ENCODE measurements at places on chromosomes 4 and X.

- DNase-seq = no peak
Measured at GRCh38 chrX:104288961-104289360, 34.2 kb upstream of the ESX1 start.

GRCh38 chr4:141637565-141637964, 1.2 kb downstream of the IL15 start:
- no peak for DNase-seq

- DNase-seq = no peak
Measured at GRCh38 chrX:153884136-153884535, 1.8 kb downstream of the L1CAM start.

- DNase-seq = no peak
Measured at GRCh38 chrX:25531096-25531495, 515.3 kb upstream of the ARX start.

GRCh38 chr4:92646826-92647225, 343.1 kb downstream of the GRID2 start:
- DNase-seq = no peak

DNA sequence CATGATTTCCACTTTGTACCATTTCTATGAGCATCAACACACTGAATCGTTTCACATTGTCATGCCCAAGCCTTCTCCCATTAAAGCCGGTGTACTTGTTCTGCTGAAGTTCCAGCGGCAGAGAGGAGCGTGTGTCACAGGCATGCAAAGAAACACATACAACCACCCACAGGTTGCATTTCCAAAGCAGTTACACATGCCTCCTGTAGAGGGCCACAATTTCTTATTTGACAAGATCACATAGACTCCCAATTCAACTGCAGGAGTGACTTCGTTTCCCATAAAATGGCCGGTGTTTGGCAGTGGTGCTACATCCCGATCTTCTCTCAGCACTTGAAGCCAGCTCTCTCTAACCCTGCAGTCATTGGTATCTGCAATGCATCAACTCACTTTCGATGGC, 992.6 kb downstream of the NLGN4X start:
- DNase-seq = no peak

- no peak for DNase-seq
Measured at GRCh38 chr4:6710282-6710681, 617 bp upstream of the MRFAP1L1 start.

- DNase-seq = peak; percentile 14
Measured at GRCh38 chrX:9130031-9130430, 96.1 kb upstream of the FAM9B start.

GRCh38 chr4:42489095-42489494, 91.8 kb downstream of the SHISA3 start:
- no peak for DNase-seq

GRCh38 chrX:106780664-106781377, 21.7 kb upstream of the TBC1D8B start:
- no peak for DNase-seq

DNA sequence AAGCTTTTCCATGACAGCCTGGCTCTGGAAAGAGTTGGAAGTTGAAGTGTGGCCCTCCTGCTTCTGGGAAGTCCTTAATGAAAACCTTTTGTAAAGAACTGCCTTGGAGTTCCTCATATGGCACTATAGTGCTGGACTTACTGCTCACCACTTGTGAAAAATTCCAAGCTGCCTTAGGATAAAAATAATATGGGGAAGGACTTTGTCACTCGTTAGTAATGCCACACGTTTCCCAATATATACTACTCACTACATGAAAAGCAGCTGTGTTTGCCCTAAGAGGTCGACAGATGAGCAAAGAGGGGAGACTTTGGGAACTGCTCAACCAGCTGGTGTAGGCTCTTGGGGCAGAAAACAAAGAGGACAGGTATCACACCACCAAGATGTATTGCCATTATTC, 11.7 kb downstream of the OPHN1 start:
- DNase-seq = no peak

DNA sequence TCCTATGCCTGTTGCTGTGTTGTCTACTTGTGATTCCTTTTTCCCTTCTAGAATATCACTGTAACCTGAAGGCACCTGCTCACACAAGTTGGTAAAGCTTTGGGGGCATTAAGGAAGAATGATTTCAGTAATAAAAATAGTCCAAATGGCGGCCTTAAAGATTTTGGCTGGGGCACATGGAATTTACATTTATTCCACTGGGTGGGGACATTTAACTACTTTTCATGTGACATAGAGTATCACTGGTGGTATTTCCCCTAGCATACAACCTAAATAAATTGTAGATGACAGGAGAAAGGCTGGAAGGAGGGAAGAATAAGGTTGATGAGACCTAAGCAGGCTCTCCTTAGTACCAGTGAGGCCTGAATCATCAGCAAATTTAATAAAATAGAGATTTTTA, 121.8 kb upstream of the EDA2R start:
- DNase-seq = no peak

GRCh38 chr4:10013722-10014121, 7.6 kb downstream of the SLC2A9 start:
- DNase-seq = peak; percentile 8

- no peak for DNase-seq
Measured at GRCh38 chr4:150510176-150510865, 71.6 kb upstream of the MAB21L2 start.

DNA sequence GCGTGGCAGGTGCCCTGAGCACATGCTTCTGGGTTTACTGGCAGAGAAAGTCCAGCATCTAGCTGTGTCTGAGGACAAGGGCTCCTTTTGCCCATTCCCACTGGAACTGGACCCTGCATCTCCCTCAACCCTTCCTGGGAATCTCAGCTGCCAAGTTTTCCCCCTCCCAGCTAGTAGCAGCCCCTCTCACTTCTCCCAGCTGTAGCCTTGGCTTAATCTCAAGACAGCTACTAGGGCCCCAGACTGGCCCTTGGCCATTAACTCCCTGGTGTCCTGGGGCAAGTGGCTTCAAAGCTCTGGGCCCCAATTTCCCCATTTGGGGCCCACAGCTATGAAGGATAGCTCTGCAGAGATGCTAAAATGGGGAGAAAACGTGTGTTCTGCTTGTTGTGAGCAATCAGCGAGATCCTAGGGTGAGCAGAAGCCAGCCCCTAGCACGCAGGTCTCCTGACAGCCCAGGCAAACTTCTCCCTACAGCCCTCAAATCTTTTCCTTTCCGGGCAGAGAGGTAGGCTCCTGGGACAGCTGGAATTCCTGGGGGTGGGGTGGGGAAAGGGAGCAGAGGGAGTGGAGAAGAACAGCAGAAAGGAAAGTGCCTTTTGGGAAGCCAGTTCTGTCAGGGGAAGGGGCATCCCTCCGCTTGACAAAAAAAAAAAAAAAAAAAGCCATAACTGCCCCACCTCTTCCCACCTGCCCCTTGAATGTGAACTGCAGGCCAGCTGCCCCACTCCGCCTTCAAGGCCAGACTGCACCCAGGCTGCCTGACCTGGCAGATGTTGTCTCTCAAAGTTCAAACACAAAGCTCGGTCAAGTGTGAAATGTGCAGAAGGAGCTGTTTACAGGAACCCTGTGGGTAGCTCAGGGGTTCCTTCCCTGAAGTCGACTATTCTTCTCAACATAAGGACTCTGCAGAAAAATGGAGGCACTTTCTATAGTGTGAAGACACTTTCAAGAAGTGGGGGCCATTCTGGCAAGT, 16.6 kb downstream of the FGD1 start:
- DNase-seq = no peak

DNA sequence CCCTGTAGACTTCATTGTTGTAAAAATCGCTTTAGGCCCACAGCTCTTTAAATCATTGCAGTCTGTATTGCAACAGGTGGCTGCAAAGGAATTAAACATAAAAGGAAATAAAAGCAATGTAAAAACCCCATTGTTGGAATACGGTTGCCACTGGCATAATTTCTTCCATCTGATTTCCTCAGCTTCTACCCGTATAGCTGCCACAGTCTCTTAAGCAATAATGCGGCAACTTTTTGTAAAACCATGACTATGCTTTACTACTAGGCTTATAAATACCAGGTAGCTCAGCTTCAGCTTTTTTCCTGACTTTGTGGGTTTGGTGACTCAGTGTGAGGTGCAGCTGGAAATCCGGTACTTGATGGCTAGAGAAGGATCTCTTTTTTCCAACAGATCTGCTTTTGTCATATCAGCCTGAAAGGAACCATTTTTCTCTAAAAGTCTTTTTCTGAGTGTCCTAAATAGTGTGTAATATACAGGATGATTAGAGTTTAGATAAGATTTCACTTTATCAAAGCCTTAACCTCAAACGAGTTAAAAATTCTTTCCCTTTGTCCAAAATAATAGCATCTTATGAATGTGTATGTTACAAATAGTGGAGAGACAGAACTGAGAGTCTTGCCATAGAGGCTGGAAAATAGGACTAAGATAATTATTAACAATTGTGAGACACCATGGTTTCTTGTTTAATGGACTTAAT, 268.0 kb downstream of the ADGRL3 start:
- no peak for DNase-seq

- no peak for DNase-seq
Measured at GRCh38 chrX:65679071-65679540, 11.7 kb downstream of the MSN start.

GRCh38 chr4:3197366-3198105, 51.4 kb upstream of the MSANTD1 start:
- no peak for DNase-seq

- no peak for DNase-seq
Measured at GRCh38 chrX:47605024-47605423, 14.6 kb downstream of the SYN1 start.

GRCh38 chrX:9746148-9746888, 19.3 kb downstream of the GPR143 start:
- no peak for DNase-seq

GRCh38 chr4:1721666-1722550, 587 bp downstream of the TACC3 start:
- no peak for DNase-seq

GRCh38 chr4:47373709-47374108, 89.8 kb downstream of the COMMD8 start:
- no peak for DNase-seq

- no peak for DNase-seq
Measured at GRCh38 chr4:79676705-79677104, 268.7 kb upstream of the GK2 start.

GRCh38 chr4:19375931-19376330, 875.8 kb upstream of the SLIT2 start:
- DNase-seq = no peak

DNA sequence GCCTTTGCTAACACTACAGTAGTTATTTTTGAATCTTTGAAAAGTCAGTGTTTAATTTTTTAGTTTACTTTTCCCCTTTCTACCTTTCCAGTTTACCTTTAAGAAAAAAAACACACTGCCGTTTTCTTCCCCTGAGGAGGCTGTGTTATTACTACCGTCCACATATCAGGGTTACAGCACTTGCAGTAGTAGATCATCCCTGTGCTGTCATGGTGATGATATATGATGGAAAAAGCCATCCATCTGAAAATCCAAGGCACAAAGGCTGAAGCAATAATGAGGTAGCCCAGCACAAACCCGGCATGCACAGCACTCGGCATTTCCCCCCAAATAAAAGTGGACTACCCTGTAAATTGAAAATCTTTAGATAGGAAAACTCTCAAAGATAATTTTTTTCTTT, 258.7 kb downstream of the CXXC4 start:
- no peak for DNase-seq

GRCh38 chr4:77226939-77227705, 70.1 kb downstream of the CCNG2 start:
- DNase-seq = no peak

DNA sequence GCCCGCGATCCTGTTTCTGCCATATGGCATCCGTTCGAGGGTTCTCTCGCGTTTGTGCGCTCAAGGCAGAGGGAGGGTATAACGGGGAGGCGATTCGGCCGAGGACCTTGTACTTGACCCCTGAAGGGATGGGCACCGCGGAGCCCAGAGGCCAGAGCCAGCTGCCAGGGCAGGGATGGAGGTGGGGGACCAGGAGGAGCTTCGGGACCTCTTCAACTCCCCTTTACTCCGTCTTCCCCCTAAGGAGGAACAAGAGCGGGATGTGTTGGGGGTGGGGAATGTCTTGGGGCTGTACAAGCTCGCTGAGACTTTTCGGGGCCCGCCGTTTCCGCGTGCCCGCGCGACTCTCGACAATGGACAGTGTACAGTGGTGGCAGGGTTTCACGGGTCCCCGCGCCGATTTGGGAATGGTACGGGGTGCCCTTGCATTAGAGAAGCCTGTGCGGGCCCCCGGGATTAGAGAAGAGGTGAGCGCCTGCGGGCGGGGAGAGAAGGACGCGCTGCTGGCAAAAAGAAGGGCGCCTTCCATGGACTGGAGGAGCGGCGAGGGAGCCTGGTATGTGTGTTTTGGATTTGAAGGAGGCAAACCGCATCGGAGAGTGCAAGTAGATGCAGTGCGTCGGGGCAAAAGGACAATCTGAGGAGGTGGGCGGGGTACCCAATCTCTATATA, 760 bp downstream of the UGT8 start:
- DNase-seq = no peak

DNA sequence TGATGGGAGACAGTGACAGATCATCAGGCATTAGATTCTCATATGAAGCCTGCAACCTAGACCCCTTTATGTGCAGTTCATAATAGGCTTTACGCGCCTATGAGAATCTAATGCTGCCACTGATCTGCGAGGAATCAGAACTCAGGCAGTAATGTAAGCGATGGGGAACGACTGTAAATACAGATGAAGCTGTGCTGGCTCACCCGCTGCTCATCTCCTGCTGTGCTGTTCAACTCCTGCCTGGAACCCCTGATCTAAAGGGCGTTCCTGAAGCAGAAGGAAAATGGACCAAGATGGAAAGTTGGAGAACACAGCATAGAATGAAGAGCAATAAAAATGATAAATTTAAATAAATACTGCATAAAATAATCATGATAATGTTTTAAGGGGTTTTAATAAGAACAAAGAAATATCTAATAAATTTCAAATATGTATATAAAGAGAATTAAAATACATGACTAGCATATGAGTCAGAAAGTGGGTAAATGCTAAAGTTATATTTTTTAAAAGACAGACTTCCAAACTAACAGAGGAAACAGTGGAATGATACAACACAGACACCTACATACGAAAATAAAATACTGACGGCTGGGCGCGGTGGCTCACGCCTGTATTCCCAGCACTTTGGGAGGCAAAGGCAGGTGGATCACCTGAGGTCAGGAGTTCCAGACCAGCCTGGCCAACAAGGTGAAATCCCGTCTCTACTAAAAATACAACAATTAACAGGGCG, 59.2 kb downstream of the RBM47 start:
- no peak for DNase-seq

DNA sequence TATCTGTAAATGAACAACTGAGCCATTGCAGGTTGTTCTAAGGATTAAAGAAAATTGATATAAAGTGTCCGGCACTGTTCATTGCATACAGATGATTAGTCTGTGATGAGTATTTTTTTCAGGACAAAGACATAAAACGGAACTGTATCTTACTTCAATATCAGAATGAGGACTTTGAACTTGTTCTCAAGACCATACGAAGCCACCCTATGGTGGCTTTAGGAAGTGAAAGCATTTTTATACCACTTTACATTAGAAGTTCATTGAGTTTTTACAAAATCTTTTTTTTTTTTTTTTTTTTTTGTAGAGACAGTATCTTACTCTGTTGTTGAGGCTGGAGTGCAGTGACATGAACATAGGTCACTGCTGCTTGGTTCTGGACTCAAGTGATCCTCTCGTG, 45.2 kb upstream of the TRIM2 start:
- DNase-seq = no peak

All from activated CD4-positive, alpha-beta T cell treated with anti-CD3 and anti-CD28 coated beads for 4 hours (primary cell).